Fibroblast of skin of scalp (primary cell): ENCODE measurements at places on chromosomes 3 and 15.

- peak; percentile 57 for DNase-seq
Observed at GRCh38 chr15:74489518-74490338, 28.8 kb upstream of the UBL7 start.

DNA sequence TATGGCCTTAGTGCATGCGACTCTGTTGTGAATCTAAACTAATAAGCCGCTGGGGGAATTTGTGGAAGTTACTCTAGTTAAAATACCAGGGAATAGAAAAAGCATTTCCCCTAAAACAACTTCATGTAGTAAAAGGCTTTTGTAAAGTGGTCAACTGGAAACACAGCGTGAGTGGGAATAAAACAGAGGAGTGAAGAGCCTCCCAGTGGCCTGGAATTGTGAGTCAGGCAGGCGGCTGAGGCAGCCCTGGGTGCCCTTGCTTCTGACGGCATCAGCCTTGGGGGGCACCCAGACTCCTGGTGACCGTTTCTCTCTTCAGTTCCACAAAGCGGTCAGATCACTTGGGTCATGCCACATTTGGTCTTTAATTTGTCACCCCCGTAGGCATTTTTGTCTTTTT is 108.4 kb downstream of the GHSR start:
- no peak for DNase-seq

DNA sequence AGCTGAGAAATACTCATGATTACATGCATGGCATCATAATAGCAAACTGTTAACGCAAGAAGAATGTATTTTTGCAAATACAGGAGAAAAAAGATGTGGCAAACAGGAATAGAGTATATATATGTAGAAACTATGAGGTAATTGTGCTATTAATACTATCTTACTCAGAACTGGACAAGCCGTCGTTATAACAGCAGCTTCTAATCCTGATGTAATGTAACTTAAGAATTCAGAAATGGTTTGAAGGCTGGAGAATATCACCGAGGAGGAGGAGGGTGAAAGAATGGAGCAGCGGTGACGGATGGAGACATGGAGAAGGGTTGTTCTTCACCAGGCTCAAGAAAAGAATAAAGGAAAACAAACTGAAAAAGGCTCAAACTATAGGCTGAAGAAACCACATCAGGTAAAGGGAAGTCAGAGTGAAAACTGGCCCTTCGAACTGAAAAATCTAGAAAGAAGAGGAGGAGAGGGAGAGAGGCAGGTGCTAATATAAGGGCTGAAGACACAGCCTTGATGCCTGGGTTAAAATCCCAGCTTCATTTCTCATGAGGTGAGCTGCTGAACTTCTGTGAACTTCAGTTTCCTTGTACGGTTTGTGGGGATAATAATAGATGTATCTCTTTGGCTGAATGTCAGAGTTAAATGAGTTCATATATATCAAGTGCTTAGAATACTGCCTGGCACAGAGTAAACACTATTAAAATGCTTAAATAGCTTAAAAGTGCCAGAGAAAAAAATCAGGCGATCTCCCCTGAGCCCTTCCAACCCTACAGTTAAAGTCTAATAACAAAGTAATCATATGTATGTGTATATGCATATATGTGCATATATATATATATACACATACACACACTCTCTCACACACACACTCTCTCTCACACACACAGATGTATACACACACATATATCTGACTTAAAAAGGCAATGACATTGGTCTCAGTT is 43.9 kb downstream of the GOLIM4 start:
- peak; percentile 59 for DNase-seq

DNA sequence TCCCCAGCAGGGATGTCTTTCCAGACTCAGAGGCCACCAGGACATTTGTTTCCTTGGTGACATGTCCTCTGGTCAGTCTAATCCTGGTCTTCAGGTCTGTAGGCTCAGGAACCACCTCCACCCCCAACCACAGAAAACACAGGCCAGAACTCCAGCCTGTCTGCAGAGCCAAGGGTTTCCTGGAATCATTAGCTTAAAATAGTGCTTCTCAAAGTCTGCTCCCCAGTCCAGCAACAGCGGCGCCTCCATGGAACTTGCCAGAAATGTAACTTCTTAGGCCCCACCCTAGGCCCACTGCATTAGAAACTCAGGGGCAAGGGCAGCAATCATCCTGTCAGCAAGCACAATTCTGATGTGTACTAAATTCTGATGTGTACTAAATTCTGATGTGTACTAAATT is 20.0 kb downstream of the SLC28A1 start:
- DNase-seq: no peak

DNA sequence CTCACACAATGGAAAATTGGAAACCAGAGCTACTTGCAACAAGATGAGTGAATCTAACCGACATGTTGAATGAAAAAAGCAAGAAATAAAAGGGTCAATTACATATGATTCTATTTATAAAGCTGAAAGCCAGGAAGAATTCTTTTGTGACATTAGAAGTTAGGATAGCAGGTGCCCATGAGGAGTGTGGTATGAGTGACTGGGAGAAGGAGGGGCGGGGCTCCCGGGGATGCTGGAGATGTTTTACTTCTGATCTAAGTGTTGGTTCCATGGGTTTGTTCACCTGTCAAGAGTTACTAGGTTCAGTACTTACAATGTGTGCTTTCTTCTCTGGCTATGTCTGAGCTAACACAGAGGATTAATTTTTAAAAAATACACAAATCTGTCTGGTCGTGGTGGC is 60.8 kb downstream of the NSMCE3 start:
- no peak for DNase-seq

- peak; percentile 66 for DNase-seq
Observed at GRCh38 chr15:72203507-72203837, 5.9 kb upstream of the GRAMD2A start.

DNA sequence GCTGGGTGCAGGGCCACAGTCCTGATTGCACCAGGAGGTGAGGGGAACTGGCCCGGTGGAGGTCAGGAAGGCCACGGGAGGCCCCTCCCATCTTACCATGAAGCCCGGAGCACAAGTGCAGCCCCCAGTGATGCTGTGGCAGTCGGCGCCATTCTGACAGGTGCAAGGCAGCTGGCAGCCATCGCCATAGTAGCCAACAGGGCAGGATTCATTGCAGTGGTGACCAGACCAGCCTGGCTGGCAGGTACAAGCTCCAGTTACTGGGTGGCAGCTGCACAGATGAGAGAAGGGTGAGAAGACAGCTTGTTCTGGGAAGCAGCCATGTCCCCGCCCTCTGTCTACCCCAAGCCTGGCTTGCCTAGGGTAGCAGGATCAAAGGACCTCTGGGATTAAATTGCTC is 88.2 kb downstream of the RAB11A start:
- DNase-seq: no peak

GRCh38 chr3:100440895-100441294 is 39.6 kb downstream of the LNP1 start:
- DNase-seq: no peak

GRCh38 chr3:31105438-31106077 is 211.1 kb upstream of the GADL1 start:
- DNase-seq: peak; percentile 92

DNA sequence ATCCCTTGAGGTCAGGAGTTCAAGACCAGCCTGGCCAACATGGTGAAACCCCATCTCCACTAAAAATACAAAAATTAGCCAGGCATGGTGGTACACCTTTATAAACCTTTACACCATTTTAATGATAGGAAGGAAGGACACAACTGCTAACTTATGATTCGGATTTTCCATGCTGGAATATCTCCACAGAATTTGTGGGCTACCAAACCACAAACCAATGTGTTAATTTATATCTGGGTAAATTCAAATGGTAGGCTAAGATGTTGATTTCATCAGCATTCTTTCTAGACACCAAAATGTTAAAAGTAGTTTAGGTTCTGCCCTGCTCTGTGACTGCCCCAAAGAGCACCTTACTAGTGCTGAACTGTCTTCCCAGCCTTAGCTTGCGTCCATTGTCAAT is 72.8 kb downstream of the POLQ start:
- DNase-seq: no peak

GRCh38 chr3:191412759-191413158 is 48.2 kb upstream of the PYDC2 start:
- peak; percentile 93 for DNase-seq

DNA sequence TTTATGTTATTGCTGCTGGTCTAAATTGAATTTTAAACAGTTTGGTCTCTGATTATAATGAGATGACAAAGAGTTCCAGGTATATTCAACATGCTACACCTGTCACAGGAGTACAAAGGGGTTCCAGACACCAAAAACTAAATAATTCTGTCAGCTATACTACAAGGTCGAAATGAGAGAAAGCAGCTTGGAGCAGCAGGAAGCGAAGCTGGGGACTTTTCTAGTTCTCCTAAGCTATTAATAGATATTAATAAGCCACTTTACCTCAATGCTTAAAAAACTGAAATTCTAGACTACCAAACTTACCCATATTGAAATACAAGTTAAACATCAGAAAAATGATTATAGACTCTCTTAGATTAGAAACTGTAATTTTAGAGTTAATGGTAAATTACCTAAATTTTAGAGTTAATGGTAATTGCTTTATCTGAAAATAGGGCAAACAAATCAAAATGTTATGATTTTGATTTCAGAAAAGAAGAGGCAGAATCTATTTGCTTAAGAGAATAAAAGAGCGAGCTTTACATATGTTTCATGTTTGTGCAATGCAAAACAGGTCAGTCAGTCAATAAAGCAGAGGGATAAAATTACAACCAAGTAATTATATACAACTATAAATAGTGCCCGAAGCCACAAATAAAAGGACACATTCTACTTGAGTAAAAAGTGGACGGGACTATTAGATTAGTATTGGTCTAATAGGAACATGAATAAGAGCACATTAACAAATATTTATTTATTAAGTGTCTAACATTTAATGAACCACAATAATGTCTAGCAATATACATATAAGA is 16.8 kb downstream of the HSPBAP1 start:
- no peak for DNase-seq

DNA sequence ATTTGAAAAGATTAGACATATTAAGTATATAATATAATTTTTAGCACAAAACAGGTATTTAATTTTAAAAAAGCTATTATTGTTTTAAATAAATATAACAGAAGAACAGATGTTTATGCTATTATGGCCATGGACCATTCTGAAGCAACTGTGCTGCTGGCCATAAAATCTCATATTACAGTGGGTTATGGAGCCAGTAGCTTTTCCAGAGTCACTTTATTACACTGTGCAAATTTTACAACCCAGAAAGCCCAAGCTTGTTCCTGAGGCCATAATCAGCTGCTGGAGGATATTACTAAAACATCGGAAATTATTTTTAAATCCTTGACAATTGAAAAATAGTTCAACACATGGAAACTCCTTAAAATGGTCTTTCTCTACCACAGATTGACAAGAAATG is 557.3 kb upstream of the KCNMB2 start:
- DNase-seq: no peak

DNA sequence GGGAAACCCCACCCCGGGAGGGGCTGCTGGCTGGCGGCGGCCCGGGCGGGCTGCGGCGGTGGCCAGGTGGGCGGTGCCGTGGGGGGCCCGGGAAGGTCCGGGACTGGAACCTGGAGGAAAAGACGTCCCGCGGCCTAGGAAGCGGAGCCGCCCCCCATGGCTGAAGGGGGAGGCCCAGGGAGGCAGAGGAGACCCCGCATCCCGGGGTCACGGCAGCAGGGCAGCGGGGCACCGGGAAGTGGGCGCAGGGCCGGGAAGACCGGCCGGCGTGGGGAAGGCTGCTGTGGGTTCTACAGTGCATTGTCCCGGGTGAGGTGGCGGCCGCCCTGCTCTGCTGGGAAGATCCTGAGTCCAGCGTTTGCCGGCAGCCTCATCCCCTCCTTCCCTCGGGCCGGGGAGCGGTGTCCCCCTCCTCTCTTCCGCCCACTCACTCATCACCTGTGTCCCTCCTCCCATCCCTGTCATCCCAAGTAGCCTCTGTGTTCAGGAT is 525 bp upstream of the FSTL1 start:
- DNase-seq: no peak

GRCh38 chr15:66704019-66704802 is 2.2 kb downstream of the SMAD6 start:
- DNase-seq: no peak

GRCh38 chr3:71564361-71564760 is 19.2 kb downstream of the FOXP1 start:
- no peak for DNase-seq

GRCh38 chr3:172213200-172213599 is 173.8 kb downstream of the FNDC3B start:
- peak; percentile 40 for DNase-seq

DNA sequence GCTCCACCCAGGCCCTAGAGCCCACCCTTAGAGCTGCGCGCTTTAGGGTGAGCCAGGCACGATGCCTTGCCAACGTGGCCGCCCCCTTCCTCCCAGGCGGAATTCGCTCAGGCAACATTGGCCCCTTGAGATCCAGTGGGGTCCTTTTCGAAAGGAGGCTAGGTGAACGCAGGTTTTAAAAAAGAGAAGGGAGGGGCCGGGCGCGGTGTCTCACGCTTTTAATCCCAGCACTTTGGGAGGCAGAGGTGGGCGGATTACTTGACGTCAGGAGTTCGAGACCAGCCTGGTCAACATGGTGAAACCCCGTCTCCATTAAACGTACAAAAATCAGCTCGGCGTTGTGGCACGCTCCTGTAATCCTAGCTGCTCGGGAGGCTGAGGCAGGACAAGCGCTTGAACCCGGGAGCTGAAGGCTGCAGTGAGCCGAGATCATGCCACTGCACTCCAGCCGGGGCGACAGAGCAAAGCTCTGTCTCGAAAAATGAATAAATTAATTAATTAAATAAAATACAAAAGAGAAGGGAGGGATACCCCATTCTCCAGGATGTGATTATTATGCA is 984 bp upstream of the RPP25 start:
- no peak for DNase-seq

- no peak for DNase-seq
Observed at GRCh38 chr15:34737477-34737876, 17.3 kb downstream of the GJD2 start.

DNA sequence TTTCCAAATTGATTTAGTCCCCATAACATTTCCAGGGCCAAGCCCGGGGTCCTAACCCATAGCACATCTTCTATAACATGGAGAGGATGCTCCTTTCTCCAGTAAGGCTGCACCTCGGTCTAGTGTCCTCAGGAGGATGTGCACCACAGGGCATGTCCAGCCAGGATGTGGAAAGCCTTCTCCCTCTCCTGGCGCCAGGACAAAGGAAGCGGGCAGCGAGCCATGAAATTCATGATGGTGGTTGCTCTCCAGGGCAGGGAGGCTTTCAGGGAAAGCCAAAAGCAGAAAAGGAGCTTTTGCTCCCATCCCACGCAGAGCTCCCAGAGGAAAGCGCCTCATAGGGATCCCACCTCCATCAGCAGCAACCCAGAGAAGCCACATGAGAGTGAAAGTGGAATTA is 220.0 kb downstream of the ADAMTSL3 start:
- no peak for DNase-seq
